Stimulated activated CD4-positive, alpha-beta T cell treated with anti-CD3 and anti-CD28 coated beads, Interleukin-12 subunit alpha, Interleukin-12 subunit beta, amount 100 ng/mL, for 24 hours (primary cell): ENCODE measurements at places on chromosomes 2 and 18.

DNA sequence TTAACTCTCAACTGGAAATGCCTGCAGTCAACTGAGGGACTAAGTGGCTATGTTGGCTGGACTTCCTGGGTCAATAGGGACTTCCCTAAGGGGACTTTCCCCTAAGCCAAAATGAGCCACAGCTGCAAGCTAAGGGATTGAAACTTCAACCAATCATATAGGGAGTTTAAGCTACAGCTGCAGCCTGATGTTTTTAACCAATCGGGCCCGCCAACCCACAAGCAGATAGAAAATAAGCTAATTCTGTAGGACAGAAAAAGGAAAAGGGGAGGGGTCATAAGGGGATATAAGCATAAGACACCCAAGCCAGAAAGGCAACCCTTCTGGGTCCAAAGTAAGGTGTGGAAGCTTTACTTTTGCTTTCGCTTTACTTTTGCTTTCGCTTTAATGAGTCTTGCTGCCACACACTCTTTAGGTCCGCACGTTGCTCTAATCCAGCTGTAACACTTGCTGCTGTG is 927.5 kb downstream of the ERBB4 start:
- no peak for DNase-seq

DNA sequence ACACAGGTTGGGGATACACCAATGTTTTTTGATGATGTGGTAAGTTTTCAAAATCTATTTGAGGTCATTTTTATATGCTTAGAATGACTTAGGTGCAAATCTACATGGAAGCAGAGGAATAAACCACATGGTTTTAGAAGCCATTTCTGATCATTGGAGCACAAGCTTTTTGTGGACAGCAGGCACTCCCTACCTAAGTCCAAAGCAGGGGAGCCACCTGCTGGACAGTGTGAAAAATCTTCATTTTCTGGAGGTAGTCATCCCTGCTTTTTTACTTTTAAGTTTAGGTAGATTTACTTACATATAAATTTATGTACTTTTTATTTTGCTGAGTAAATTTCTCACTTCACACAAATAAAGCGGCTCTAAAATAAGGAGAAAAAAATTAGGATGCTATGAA is 323.2 kb downstream of the PLCL1 start:
- peak; percentile 28 for DNase-seq

GRCh38 chr2:226743915-226744314 is 55.7 kb downstream of the IRS1 start:
- no peak for DNase-seq

DNA sequence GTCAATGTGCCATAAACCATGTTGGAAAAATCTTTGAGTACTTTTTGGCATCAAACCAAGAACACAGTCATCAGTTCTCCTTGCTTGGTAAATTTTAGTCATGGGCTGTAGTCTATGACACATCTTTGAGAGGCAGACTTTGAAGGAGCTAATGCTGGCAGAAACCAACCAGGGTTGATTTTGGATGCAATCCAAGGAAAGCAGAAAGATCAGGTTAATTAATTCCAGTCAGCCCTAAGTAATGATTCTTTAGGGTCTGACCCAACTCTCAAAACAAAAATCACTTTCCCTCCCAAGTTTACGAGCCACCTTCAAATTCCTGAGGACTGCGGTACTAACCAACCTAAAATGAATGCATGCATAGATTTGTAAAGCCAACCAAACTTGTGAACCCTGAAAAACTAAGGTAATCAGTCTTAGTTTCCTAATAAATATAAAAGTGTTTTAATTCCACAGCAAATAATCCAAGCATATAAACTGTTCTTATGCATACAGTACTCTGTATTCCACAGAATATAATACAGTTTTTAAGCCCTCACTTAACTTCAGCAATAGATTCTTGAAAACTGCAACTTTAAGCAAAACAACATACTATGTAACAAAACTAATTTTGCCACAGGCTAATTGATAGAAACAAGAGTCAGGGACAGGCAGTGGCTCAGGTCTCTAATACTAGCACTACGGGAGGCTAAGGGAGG is 22.0 kb downstream of the AP1S3 start:
- DNase-seq = no peak

DNA sequence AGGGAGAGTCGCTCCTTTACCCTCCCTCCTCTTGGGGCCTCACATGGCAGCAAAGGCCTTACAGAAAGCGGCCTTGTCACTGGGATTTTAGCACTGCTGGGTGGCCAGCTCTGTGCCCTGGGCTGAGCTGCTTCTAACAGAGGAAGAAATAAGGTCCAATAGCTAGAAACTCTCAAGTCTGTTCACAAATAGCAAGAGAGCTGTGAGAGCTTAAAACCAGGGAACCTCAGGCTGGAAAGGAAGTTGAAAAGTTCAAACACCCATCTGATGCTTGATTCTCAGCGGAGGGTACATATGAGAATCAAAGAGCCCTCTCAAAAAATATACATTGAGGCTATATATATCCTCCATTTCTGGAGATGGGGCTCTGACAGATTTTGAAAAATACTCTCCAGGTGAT is 54.7 kb downstream of the ST6GAL2 start:
- no peak for DNase-seq

- no peak for DNase-seq
These were observed 231.7 kb upstream of the FOSL2 start for GRCh38 chr2:28160986-28161425.

- DNase-seq = no peak
These were observed 47.4 kb downstream of the PTRHD1 start for GRCh38 chr2:24745825-24746224.

DNA sequence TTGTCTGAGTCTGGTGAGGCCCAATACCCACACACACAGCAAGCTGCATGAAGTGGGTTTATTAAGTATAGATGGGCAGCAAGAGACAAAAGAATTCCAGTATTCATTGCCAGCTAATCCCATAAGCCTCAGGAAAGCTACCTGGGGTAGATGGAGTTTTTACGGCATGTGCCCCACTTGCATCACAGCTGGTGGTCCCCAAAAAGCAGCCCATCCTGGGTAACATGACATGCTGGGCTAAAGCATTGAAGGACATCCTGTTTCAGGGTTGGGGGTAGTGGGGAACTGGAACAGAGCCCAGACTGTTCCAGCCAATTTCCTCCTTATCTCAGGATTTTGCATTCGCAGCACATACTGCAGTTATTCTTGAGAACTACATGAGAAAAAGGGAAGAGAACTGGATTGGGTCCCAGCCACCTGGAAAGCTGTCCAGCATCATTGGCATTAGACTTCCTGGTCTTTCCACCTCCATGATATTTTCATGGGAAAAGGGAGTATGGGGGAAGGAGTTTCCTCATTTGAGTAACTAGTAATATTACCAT is 240.1 kb upstream of the MMADHC start:
- DNase-seq = no peak

DNA sequence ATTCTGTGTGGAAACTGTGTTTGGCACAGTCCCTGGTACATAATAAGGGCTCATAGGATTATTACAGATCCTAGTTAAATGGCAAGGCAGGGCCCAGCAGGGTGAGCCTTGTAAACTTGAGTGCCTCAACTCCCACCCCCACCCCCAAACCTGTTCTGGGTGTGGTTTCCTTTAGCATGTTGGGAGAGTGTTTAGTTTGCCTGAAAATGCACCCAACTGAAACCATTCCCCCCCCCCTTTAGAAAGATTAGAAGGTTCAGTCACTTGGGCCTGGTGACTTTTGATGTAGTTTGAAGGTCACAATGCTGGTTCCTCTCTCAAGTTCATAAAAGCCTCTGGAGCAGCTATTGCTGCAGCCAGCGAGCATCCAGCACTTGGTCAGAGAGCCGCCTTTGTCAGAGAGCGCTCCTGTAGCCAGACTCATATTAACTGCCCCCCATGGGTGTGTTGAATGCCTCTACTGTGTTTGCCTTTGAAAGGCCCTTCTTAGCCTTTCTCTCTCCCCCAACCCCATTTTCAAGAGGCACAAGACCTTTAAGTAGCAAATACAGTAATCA is 113.7 kb downstream of the SPTBN1 start:
- DNase-seq = no peak

GRCh38 chr18:37720663-37721062 is 155.1 kb upstream of the CELF4 start:
- no peak for DNase-seq

GRCh38 chr18:74630804-74631203 is 33.1 kb downstream of the ZNF407 start:
- DNase-seq = no peak

- DNase-seq = no peak
These were observed 260.5 kb downstream of the DYSF start for GRCh38 chr2:71713581-71714580.

DNA sequence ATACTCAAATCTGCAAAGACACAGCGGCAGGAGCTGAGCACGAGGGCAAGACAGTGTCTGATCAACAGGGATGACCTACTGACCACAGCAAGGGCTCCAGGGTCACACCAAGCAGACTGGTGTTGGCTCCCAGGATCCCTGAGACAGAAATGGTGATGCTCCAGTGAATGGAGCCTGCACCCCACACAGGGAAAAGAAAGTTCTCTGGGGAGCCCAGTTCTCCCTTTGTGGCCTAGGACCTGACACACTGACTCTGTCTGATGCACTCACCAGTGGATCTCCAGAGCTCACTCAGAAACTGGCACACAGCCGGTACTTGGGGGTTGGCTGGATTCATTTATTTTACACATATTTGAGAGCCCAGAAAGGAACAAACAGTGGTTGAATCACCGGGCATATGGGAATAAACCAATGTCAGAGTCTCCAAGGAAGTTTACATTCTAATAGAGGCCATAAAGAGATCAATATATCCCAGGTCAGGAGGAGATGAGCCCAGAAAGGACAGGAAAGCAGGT is 215.6 kb upstream of the ARL4C start:
- DNase-seq = no peak

DNA sequence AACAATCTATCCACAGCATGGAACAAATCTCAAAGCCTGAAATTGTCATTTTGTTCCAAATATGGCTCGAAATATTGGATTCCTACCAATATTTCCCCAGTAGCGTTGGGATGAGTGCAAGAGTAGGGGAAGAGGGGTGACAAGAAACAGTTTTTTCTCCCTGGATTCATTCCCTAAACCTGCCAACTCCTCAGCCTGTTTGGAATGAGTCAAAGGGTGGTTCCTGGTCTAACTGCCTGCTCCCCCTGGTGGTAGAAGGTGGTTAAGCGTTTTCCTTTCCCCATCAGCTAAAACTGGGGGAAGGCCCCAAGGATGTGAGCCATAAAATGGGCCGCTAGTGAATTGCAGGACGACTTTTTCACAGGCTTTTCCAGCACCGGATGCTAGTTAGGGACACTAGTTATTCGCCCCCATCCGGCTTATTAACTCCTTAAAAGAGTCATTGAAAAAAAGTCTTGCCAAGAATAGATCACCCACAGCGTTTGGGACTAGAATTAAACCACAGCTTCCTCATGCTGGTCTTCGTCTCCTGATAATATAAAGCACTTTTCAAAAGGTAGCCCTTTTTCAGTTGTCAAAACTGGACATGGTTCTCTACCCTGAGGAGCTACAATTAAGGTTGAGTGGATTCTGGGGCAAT is 72.5 kb downstream of the DHRS9 start:
- peak; percentile 50 for DNase-seq

DNA sequence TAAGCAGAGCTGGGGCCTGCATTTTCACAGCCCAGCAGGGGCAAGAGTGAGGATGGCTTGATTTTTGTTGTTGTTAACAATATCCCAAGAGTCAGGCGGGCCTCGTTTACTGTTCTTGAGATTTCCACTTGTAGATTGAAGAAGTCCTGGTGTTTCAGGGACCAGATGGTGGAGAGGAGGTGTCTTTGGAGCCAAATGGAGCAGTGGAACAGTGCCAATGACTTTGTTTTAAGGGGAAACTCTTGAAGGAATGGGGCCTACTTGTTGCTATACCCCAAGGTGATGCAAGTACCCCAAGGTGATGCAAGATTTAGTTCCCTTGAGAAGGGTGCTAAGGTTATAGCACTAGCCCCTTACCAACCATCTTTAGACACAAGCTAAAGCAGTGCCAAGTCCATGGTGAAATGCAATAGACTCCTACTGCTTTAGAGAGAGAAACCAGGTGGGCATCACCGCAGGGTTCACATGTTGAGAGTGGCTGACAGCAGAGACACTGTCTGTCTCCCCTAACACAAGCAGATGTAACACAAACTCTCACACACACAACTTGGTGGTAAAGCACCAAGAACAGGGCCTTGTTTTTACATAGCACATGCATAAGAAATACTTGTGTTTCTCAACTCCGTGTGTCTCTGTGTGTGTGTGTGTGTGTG is 44.0 kb downstream of the HK2 start:
- DNase-seq = no peak

GRCh38 chr2:201484805-201485204 is 33.3 kb downstream of the STRADB start:
- no peak for DNase-seq

GRCh38 chr2:233084488-233084887 is 24.3 kb downstream of the INPP5D start:
- DNase-seq = no peak

DNA sequence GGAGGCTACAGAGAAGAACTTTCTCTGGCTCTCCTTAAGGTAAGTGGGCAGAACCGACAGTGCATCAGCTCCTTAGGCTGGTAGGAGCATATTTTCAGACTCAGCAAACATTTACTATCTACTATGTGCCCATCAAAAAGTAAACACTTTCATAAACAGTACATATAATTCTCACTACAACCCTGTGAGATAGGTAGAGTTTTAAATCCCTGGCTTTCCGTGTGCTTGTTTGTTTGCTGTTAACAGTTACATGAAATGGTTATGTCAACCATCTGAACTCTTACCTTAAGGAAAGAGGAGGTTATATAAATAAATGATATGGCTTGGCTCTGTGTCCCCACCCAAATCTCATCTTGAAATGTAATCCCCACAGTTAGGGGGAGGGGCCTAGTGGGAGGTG is 310.1 kb downstream of the ALK start:
- DNase-seq = no peak

DNA sequence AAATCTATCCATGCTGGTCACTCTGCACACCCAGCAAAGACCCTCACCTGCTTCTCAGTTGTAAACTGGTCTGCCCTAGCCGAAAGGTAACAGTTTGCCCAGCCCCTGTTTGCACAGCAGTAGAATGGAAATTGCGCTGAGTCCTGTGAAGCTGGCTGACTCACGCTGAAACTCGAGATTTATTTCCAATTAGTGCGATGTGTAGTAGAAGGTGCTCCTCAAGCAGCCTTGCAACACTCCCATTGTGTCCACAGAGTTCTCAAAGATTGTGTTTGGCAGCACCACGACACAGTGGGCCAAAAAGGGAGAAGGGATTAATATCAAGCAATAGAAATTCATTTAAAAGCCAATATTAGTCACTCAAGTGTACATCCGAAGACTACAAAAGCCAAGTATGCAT is 21.7 kb upstream of the APCDD1 start:
- no peak for DNase-seq

DNA sequence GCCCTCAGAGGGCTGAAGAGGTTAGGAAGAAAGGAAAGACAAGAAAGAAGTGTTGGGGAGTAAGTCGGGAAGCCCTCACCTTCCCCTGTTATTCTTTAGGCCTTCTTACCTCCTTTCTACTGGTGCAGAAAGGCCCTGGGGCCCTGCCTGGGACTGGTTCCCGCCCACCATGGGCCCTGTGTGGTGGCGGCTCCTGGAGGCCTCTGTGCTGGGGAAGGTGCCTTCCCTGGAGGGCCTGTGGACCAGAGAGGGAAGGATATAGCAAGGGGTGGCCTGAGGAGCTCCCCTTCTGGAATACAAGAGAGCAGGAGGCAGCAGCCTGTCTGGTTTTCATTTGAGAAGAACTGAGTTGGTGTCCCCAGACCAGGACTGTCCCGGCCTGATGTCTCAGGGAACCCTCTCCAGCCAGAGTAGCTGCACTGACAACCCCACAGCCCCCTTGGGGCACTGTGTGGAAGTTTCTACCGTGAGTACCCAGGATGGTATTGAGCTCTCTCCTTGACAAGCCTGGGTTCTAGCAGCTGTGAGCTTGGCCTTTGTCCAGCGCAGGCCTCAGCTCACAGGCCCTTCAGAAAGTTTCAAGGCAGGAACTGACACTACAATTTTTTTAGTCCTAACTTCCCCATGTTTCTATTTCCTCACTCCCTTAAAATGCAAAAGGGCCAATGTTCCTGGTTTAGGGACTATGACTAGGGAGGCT is 47.1 kb downstream of the EFR3B start:
- DNase-seq = no peak
